ENCODE measurements at places on chromosomes 13 and 19.

GRCh38 chr13:36445891-36446351, 13.6 kb downstream of the CCNA1 start:
- DNase-seq: no peak

DNA sequence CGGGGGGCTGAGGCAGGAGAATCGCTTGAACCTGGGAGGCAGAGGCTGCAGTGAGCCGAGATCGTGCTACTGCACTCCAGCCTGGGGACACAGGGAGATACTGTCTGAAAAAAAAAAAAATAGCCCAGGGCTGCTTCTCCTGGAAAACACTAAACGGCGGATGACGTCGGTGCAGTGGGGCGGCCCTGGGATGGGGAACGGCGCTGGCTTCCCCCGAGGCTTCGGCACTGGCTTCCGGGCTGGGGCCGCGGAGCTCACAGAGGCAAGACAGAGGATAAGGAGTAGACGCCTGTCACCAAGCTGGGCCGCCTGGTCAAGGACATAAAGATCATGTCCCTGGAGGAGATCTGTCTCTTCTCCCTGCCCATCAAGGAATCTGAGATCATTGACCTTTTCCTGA, 5.0 kb downstream of the PRSS57 start:
- DNase-seq: no peak

GRCh38 chr13:97946951-97947588, 6.4 kb upstream of the IPO5 start:
- no peak for DNase-seq

DNA sequence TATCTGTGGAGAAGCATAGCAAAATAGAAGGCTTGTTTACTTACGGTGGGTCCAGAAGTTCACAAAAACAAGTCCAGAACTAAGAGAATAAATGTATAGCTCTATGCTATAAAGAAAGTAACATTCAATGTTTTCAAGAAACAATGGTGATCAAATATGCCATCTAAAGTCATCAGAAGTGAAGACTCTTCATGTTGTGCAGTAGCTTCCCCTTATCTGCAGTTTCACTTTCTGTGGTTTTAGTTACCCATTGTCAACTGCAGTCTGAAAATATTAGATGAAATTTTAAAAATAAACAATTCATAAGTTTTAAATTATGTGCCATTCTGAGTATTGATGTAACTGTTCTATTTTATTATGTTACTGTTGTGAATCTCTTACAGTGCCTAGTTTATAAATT, 72.5 kb downstream of the EDNRB start:
- no peak for DNase-seq

- no peak for DNase-seq
These were observed 18.3 kb upstream of the N4BP2L1 start for GRCh38 chr13:32446220-32446619.

DNA sequence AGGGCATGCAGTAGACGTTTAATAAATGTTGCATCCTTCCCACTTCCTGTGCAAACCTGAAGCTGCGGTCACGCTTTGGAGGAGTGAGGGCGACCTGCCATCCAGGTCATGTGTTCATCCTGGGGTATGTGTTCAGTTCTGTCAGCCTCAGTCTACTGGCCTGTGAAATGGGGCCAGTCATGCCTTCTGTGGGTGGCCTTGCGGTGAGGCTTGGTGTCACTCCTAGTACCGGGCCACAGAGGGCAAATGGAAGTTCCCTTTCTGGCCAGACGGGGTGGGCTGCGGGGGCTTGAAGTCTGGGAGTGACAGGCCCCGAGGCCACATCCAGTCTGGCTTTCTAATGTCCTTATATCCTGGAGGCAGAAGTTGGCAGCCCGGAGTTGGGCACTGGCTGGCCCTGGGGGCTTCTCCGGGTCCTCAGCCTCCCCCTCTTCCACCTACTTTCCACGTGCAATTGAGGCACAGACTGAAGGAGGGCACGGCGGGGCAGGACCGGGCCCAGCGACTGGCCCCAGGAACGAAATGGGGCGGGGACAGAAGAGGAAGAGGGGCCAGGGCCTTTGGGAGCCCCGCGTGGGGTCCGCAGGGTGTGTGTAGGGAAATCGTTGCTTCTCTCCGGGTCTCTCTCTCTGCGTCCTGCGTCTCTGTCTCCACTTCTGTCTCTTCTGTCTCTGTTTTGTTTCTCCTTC, 11.1 kb downstream of the PDE4A start:
- no peak for DNase-seq

DNA sequence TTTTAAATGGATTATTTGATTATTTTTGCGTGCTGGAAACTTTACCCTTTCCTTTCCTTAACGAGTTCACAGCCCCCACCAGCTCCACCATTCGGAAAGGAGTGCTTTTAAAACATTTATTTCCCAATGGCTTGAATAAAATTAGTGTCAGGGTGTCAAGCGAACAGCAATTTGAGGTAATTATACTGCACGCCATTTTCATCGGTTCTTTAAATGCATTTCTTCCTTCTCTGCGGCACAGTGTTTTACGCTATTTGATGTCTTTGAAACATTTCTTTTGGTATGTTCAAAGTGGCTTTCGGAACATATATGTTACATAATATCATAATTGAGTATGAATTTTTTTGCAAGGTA, 309 bp upstream of the SLITRK1 start:
- DNase-seq: no peak

DNA sequence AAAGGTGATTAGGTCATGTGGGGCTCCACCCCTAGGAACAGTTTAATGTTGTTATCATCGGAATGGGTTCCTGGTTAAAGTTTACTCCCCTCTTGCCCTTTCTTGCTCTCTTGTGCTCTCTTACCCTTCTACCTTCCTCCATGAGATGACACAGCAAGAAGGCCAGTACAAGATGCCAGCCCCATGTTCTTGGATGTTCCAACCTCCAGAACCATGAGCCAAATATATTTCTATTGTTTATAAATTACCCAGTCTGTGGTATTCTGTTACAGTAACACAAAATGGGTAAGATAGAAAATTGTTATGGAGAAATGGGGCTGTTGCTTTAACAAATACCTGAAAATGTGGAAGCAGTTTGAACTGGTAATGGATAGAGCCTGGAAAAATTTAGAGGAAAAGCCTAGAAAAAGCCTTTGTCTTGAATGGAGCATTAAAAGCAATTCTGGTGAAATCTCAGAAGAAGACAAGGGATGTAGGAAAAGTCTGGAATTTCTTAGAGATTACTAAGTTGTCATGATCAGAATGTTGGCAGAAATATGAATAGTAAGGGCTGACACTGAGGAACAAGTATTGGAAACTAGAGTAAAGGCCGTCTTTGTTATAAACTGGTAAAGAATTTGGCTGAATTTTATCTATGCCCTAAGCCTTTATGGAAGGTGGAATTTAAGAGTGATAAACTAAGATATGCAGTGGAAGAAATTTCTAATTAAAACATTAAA, 53.5 kb upstream of the TSC22D1 start:
- DNase-seq: no peak

GRCh38 chr19:45824041-45824471, 8.9 kb upstream of the RSPH6A start:
- DNase-seq: no peak

DNA sequence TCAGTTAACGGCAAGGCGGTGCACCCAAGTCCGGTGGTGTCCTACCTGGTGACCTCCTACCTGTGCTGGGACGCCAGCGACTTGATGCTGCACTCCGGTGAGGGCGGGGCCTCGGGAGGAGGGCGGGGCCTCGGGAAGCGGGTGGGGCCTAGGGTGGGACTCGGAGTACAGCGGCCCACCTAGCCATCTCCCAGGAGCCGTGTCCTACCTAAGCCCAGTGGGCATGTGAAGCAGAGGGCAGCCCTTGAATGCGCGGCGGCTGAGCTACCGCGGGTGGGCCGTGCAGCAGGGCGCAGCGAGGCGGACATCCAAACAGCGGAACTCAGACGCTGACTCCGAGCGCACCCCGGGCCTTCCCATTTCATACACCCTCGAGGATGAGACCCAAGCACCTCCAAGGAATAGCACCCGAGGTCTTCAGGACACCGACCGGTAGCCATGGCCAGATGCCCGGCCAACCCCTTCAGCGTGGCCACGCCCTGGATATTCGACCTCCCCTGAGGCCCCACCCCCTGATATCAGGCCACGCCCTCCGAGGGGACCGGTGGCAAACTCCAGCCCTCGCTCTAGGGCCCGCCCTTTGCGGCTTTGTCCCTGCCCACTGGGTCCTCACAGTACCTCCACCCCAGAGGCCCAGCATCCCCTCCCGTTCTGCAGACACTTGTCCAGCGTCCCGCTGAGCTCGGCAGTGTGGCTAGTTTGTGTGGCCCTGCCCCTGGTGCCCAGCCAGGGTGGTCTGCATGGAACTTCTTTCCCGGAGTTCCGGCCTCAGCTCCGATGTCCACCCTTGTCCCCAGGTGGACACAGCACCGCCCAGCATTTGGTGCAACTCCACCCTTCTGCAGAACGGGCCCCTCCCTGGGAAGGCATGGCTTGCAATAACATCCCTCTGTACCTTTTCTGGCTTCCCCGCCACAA, 5.4 kb downstream of the KLK1 start:
- DNase-seq: peak; percentile 54

GRCh38 chr13:48446464-48446863, 33.6 kb upstream of the LPAR6 start:
- DNase-seq: no peak

GRCh38 chr19:55440411-55441105, 2.5 kb downstream of the SHISA7 start:
- DNase-seq: no peak

- peak; percentile 87 for DNase-seq
These were observed 5.6 kb downstream of the C5AR1 start for GRCh38 chr19:47315125-47315821.

GRCh38 chr13:21777813-21778212, 106.9 kb downstream of the FGF9 start:
- DNase-seq: no peak

- no peak for DNase-seq
These were observed 26.8 kb upstream of the STARD13 start for GRCh38 chr13:33312150-33312860.

- DNase-seq: no peak
These were observed 267.3 kb downstream of the DLEU7 start for GRCh38 chr13:50576156-50576555.

DNA sequence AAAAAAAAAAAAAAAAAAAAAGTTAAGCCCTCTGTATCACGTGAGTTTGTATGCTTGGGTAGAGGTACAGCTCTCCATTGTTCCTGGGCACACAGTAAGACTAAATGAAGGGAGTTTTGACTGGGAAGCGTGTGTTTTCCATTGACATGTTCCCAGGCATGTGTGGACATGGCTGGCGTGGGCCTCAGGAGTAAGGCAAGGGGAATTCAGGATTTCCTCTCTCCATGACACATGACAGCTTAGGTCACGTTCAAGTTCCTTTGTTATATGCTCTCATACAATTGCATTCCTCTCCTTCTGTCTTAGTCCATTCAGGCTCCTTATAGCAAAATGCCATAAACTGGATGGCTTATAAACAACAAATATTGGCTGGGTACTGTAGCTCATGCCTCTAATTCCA, 17.1 kb upstream of the MAP3K10 start:
- DNase-seq: no peak

- DNase-seq: no peak
These were observed 665.6 kb downstream of the SLITRK1 start for GRCh38 chr13:83216479-83217245.

- DNase-seq: no peak
These were observed 4.3 kb upstream of the DACH1 start for GRCh38 chr13:71871176-71871754.

- DNase-seq: no peak
These were observed 86.1 kb upstream of the DOCK9 start for GRCh38 chr13:99063952-99064351.

- DNase-seq: no peak
These were observed 303.6 kb downstream of the MYO16 start for GRCh38 chr13:108933061-108933460.

- DNase-seq: no peak
These were observed 3.0 kb downstream of the ZMYM2 start for GRCh38 chr13:19961489-19961888.

DNA sequence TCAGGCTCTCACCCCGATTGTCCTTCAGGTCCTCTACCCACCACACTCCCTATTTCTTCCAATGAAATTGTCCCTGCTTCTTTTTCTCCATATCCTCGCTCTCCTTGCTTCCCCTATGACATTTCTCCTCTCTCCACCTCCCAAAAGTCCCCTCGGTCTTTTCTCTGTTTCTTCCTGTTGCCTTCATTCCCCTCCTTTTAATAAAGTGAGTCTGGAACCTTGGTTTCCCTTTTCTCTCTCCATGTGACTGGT, 676 bp upstream of the ZNF574 start:
- DNase-seq: no peak

Data from NCI-H460 (cell line).